ENCODE measurements at places on chromosomes 4 and X.
A peak's percentile ranks its signal among the peaks of the same experiment; 100 is the strongest.

- no peak for DNase-seq
These were observed 21.2 kb upstream of the FAM156A start for GRCh38 chrX:52979568-52979967.

- no peak for DNase-seq
These were observed 86.2 kb upstream of the CPXCR1 start for GRCh38 chrX:88660836-88661235.

DNA sequence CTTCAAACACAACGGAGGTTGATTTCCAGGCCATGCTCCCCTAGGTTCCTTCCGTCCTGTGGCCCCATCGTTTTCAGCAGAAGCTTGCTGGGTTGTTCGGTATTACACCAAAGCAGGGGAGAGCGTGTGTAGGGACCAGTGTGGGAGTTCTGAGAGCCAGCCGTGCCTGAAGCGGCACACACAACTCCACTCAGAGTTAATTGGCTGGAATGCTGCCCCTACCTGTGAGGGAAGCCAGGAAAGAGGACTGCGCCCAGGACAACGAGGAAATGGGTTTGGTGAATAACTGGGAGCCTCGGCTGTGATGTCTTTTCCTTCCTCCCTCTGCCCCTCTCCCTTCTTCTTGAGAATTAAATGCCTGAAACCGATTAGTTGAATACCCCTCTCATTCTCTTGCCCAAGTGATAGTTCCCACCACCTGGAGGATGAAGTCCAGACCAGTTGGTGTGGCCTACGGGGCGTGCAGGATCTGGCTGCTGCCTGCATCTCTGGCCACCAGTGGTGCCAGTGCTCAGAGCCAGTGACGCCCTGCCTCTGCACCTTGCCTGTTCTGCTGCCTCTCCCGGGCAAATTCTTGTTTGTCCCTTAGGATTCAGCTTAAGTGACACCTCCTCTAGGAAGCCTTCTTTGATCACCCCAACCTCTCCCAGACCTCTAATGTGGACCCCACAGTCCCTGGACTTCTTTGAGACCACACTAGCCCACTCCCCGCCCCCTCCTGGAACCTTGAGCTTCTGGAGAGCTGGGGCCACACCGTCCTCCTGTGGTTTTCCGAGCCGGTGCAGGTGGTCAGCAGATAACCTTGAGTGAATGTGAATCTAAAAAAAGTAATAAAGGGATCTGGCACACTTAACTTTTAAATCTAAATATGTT lies 33.6 kb downstream of the TBC1D14 start:
- DNase-seq = no peak

DNA sequence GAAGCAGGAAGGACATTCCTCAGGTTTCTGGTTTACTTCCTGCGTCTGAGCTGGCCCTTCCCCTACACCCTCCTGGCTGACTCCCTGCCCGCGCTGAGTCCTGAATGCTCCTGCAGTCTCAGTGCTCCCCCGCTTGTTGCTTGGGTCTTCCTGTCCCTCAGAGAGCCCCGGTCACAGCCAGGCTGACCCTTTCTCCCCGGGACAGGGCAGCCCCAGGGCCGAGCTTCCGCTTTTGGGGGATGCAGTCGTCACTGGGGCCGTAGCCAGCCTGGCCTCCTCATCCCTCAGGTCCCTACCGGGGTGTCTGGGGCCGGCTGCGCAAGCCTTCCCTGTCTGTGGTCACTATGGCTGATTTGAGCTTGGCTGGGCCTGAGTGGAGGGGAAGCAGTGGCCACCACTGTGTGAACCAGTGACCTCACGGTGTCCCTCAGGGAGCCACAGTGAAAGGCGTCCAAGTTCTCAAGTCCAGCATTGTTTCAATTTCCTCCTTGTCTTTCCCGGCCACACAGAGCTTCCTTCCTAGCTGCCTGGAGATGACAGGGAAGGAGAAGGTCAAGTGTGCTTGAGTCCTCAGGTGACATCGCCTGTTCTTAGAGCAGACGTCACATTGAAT lies 34.1 kb upstream of the ASMTL start:
- DNase-seq = no peak

GRCh38 chr4:90002441-90003062 lies 107.9 kb downstream of the MMRN1 start:
- no peak for DNase-seq

- DNase-seq = no peak
These were observed 28.8 kb downstream of the NLGN3 start for GRCh38 chrX:71173440-71173839.

DNA sequence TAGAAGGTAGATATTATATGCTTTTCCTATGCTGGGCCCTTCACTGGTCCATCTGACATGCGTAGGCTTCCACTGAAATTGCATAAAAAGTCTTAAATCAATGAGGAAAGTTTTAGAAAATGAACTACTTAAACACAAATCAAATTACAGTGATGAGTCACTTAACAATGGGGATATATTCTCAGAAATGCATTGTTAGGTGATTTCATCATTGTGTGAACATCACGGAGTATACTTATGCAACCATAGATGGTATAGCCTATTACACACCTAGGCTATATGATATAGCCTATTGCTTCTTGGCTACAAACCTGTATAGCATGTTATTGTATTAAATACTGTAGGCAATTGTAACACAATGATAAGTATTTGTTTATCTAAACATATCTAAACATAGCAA lies 10.3 kb downstream of the STAP1 start:
- DNase-seq = peak; percentile 11

- no peak for DNase-seq
These were observed 103.9 kb downstream of the MMRN1 start for GRCh38 chr4:89998469-89999011.
